ENCODE measurements at places on chromosomes 11 and 22.

- DNase-seq: no peak
Measured at GRCh38 chr11:96126917-96127595, 203.1 kb upstream of the MTMR2 start.

GRCh38 chr11:108787105-108787504 lies 122.2 kb downstream of the DDX10 start:
- no peak for DNase-seq

GRCh38 chr11:34977089-34977912 lies 60.9 kb downstream of the PDHX start:
- no peak for DNase-seq

DNA sequence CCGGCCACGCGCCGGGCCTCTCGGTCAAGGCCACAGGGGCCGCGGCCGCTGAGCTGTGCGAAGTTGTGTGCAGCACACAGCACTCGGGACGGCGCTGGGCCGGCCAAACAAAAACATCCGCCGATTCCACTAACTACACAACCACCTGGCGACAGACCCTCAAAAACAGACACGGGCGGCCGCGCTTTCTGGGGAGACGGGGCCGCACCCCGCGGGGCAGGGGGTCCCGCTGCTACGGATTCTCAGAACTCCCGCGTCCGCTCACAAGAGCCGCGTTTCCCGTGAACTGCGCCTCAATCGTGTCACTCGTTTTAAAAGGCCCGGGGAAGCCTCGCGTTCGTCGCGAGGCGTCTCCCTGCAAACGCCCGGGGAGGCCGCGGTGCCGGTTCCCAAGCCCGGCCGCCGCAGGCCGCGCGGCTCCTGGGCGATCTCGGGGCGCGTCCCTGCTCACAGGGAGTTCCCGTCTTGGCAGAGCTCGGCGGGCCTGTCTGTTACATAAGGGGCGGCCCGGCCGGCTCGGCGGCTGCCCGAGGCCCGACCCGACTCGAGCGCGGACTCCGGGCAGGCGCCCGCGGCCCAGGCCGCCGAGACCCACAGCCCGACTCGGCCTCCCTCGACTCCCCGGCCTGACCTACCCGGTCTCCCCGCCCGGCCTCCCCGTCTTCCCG lies 936 bp downstream of the BRD1 start:
- DNase-seq: no peak

GRCh38 chr11:133366147-133366546 lies 166.2 kb downstream of the OPCML start:
- DNase-seq: no peak

GRCh38 chr22:26977741-26978376 lies 320.5 kb downstream of the MIAT start:
- no peak for DNase-seq

DNA sequence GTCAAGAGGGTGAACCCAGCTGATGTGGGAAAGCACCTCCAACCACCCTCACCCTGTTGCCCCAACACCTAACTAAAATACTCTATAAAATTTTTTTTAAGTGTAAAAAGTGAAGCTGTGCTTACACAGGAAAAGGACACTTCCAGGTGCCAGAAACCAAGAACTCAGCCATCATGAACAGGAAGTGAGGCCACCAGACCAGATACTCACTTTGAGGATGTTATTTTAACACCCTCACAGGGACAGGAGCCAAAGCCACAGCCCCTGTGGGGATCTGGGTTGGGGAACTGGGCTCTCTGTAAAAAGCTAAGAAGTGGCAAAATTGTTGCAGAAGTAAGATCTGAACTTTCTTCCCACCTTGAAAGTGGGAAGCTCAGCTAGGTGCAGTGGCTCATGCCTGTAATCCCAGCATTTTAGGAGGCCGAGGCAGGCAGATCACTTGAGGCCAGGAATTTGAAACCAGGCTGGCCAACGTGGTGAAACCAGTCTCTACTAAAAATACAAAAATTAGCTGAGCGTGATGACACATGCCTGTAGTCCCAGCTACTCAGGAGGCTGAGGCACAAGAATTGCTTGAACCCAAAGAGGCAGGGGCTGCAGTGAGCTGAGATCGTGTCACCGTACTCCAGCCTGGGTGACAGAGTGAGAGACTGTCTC lies 3.8 kb downstream of the RSPH14 start:
- no peak for DNase-seq

DNA sequence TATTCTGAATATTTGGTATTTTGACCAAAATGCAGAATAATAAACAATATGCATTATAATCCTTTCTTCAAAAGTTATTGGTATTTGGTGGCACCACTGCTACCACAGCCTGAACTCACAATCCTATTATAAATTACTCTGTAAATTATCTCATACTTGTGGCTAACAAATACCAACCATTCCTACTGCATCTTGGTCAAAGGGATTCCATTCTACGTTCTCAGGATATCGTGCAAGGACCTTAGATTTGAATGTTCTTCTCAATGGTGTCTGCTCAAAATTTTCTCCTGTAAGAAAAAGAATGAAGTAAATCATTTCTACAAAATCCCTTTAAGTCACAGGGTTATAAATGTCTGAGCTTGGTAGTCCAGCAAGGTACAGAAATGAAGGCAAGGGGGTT lies 58.7 kb downstream of the DENND5A start:
- no peak for DNase-seq

GRCh38 chr22:45906946-45907345 lies 70.0 kb downstream of the WNT7B start:
- DNase-seq: no peak

- no peak for DNase-seq
Measured at GRCh38 chr11:73395297-73396208, 19.4 kb downstream of the RELT start.

DNA sequence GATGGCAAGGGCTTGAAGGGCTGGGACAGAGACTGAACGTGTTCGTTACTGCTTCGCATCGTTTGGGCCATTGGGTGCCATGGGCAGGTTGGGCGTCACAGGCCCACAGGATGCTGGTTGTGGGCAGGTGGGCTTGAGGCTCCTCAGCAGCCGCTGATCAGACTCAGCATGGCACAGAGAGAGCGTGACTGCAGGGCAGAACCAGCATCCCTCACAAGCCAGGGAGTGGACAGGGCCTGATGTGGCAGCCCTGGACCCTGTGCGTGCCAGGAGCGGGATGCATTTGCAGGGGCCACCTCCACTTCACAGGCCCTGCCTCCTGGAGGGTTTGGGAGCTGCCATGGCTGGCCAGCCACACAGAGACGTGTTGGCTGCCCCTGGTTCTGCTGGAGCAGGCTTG lies 1228.3 kb downstream of the BRD1 start:
- DNase-seq: no peak

- DNase-seq: no peak
Measured at GRCh38 chr22:42443240-42444076, 11.3 kb upstream of the NFAM1 start.

GRCh38 chr11:130894322-130895025 lies 21.8 kb downstream of the SNX19 start:
- no peak for DNase-seq

DNA sequence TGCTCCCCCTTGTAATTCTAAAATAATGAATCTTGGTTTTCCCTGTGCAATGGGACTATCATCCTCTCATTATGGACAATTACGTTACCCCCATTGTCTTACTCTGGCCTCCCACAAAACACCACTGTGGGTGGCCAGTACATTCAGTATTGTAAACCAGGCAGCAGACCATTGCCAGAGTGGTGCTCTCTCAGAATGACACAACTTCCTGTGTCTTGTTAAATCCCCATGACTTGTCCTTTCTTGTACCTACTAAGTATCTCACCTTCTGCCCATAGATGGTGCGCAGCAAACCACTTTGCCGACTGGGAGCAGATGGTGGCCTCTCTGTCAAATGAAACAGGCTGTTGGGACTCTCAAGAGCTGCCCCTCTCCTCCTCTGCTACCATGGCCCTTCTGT lies 287.1 kb upstream of the RAG2 start:
- no peak for DNase-seq

DNA sequence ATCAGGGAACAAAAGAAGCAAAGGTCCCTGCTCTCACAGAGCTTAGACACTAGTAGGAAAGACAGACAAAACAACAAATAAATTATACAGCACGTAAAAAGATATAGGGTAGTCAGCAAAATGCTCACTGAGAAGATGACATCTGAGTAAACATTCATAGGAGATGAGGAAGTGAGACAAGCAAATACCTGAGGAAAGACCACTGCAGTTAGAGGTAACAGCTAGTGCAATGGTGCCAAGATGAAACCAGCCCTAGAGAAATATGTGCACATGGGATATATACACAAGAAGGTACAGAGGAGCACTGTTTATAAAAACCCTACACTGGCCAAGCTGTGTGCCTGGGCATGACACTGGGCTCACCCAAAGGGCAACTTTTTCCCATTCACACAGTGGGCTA lies 9.8 kb downstream of the CYP2R1 start:
- DNase-seq: no peak

DNA sequence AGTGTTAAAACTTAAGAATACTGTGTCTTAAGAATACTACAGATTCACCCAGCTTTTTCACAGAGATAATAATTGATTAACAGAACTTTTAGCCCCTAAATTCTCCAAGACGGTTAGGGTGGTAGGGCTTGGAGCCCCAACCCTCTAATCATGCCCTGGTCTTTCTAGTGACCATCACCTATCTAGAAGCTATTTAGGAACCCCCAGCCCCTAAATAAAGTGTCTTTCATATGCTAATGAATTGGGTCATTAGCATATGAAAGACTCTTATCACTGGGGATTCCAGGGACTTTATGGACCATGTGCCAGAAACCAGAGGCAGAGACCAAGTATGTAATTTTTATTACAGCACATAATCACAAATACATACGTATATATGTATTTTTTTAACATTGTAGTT lies 999.7 kb upstream of the RAG2 start:
- DNase-seq: no peak

DNA sequence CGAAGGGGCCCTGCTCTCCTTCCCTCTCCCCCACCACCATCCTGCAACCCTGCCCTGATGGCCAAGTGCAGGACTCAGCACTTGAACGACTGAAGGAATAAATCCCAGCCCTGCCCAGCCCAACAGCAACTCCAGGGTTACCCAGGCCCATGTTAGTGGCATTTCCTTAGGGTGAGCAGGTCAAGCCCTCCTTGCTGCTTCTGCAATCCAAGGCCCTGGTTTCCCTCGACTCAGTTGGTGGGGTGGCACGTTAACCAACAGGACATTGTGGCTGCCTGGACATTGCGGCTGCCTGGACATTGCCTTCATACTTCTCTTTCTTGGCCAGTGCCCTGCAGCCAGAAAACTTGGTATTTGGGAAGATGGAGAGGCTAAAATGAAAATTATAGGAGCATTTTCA lies 141.4 kb downstream of the TRIM29 start:
- DNase-seq: no peak

- no peak for DNase-seq
Measured at GRCh38 chr11:60282286-60282685, 1.8 kb downstream of the MS4A4A start.

DNA sequence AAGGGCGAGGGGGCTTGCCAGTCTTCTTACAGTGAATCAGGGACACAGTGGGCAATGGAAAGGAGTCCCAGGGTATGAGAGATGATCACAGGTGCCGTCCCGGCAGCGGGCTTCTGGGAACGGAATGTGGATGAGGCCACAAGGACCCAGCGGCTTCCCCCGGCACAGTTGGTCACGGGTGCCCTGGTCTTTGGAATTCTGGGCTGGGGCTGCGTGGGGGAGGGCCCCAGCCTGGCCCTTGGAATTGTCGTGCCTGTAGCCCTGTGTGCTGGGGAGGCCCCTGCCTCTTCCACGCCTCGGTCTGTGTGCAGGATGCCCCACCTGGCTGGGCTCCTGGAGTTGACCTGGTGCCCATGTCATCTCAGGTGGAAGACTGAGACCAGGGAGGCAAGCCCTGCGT lies 76.6 kb downstream of the FBLN1 start:
- no peak for DNase-seq

DNA sequence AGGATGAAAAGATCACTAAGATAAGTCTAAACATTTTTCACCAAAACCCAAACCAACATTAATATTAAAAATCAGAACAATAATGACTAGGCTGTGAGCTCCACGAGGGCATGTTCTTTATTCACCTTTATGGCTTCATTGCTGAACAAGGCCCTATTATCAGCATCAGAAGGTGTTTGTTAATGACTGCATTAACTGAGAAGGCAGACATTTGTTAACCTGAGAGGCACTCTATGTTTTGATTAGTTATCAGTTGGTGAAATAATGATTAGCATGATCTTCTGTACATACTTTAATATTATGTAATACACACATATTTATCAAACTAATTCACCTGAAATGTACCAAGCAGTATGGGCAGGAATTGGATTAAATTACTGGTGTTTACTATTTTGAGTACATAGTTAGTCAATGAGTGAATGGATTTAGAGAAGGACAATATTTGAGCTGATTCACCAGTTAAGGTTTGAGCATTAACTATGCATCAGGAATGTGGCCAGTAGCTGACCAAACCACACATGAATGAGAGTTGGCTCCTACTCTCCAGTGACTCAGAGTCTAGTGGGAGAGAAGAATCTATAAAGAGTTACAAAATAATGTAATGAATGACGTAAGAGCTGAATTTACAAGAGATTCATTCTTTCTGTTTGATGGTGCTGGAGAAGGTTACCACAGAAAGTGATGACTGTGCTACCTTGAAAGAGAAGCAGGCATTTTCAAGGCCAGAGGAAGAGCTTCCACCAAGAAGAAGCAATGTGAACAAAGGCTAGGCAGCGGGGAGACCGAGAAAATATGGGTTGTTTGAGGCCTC lies 6.7 kb downstream of the IL18 start:
- DNase-seq: peak; percentile 42

GRCh38 chr22:24564376-24565058 lies 8.7 kb downstream of the SNRPD3 start:
- DNase-seq: no peak

GRCh38 chr11:122746050-122746478 lies 90.5 kb downstream of the UBASH3B start:
- DNase-seq: no peak

- DNase-seq: no peak
Measured at GRCh38 chr22:24938741-24939341, 7.7 kb downstream of the LHFPL7 start.

DNA sequence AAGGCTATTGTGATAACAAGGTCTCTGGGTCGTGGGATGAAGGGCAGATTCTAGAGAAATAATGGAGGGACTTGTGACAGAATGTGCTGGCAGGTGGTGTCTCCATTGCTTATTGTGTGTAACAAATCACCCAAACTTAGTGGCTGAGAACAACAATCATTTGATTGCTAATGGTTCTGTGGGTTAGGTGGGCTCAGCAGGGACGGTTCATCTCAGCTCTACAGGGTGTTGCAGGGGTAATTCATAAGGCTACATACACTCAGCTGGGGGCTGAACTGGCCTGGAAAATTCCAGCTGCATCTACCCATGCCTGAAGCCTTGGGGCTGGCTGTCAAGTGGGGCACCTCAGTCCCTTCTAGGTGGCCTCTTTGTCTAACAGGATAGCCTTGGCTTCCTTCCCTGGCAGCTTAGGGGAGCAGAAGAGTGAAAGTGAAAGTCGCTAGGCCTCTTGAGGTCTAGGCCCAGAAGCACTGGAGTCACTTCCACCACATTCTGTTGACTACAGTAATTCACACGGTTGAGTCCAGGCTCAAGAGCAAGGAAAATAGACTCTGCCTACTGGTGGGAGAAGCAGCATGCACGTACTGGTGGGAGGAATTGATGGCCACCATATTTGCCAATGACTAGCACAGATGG lies 308.9 kb downstream of the MN1 start:
- no peak for DNase-seq

GRCh38 chr11:116030697-116031331 lies 526.6 kb upstream of the CADM1 start:
- no peak for DNase-seq

GRCh38 chr11:130407978-130408377 lies 20.4 kb downstream of the ADAMTS8 start:
- peak; percentile 52 for DNase-seq

- no peak for DNase-seq
Measured at GRCh38 chr11:117906710-117907109, 22.5 kb downstream of the TMPRSS13 start.

Data from H54 (cell line).